CD14-positive monocyte (primary cell): ENCODE measurements at places on chromosomes 16 and 17.

GRCh38 chr17:50055426-50056216 is at the start of gene ITGA3:
TSS of gene ITGA3 (plus strand) at chr17:50056110. CDS start at chr17:50056440, 330 bp downstream.
- peaks cover 57% of the 10 kb centered on the region for H3K27me3 ChIP-seq
- no peaks in the 10 kb centered on the region for H3K36me3 ChIP-seq
- no peak for DNase-seq
- no peak within 1 kb of the TSS for H3K27ac ChIP-seq
- peaks cover 22% of the 10 kb centered on the region for H3K4me1 ChIP-seq
- peak within 1 kb of the TSS; percentile 30 for H3K4me3 ChIP-seq

GRCh38 chr16:87819282-87819681 is 50.0 kb downstream of the SLC7A5 start:
- peaks cover 10% of the 10 kb centered on the region for H3K4me1 ChIP-seq
- DNase-seq, result no peak
- no peaks in the 10 kb centered on the region for H3K36me3 ChIP-seq
- H3K27ac ChIP-seq, result no peak overlapping the region
- no peak overlapping the region for H3K4me3 ChIP-seq

DNA sequence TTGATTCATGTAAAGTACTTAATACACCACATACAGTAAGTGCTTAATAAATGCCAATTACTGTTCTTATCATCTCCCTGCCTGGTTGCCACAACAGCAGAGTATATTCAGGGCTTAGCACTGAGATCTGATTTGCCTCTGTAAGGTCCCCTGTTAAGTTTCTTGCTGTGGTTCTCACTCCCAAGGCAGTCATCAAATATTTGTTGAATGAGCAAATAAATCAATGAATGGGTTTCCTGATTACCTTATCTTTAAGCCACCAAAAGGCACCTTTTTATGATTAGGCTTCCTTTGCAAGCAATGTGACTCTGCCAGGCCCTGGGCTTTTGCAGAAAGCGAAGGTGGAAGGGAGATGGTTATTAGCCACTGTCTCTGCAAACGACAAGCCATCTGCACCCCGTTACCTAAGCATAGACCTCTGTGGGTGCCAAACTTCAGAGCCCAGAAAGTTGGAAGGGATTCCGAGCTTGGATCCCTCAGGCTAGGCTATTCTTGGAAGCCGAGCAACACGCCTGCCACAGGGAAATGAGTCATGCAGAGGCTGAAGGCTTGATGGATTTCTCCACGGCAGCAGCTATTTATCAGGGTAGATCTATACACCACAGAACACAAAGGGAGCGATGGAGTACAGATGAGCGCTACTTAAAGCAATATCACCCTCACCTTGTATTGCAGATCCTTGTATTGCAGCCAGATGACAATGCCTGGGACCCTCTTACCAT is 102.0 kb downstream of the GRIN2A start:
- H3K36me3 ChIP-seq, result no peaks in the 10 kb centered on the region
- H3K27me3 ChIP-seq, result no peaks in the 10 kb centered on the region
- H3K27ac ChIP-seq, result no peak overlapping the region

DNA sequence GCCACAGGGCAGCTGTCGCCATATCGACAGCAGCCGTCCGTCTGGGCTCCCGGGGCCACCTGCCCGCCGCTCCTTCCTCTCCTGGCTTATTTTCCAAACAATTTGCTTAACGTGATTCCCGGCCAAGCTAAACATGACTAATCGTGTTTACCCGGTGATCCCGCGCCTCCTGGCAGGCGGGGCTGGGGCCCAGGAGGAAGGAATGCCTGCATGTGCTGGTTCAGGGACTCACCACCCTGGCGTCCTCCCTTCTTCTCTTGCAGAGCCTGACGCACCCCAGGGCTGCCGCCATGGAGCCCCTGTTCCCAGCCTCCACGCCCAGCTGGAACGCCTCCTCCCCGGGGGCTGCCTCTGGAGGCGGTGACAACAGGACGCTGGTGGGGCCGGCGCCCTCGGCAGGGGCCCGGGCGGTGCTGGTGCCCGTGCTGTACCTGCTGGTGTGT is 6.1 kb downstream of the SSTR5 start:
- no peak overlapping the region for H3K27ac ChIP-seq
- no peaks in the 10 kb centered on the region for H3K36me3 ChIP-seq
- no peak for DNase-seq
- no peak overlapping the region for H3K4me3 ChIP-seq
- H3K27me3 ChIP-seq, result peaks cover 8% of the 10 kb centered on the region
- no peaks in the 10 kb centered on the region for H3K4me1 ChIP-seq

DNA sequence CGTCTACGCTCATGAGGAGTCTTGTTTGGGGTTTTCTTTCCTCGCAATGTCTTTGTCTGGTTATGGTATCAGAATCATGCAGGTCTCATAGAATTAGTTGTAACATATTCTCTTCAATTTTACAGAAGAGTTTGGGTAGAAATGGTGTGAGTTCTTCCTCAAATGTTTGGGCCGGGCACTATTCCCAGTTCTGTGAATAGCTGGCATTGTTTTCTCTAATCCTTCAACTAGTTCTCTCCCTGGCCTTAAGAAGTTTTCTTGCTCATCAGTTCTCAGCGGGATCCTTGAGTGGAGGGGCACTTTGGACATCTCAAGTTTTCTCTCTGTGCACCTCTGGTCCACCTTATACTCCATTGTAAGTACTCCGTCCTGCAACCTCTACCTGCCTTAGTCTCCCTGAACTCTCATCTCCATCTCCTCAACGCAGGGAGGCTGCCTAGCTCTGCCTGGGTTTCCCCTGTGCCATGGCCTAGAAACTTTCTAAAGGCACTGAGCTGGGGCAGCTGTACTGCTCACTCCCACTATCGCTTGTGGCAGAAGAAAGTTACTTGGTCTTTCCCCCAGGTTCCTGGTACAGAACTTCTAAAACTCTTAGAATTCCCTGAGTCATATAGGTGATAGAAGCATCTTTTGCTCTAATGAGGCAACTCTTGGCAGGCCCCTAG is 16.9 kb downstream of the NSMCE1 start:
- no peak overlapping the region for H3K27ac ChIP-seq
- no peak for DNase-seq
- peaks cover 48% of the 10 kb centered on the region for H3K36me3 ChIP-seq
- no peak overlapping the region for H3K4me3 ChIP-seq

DNA sequence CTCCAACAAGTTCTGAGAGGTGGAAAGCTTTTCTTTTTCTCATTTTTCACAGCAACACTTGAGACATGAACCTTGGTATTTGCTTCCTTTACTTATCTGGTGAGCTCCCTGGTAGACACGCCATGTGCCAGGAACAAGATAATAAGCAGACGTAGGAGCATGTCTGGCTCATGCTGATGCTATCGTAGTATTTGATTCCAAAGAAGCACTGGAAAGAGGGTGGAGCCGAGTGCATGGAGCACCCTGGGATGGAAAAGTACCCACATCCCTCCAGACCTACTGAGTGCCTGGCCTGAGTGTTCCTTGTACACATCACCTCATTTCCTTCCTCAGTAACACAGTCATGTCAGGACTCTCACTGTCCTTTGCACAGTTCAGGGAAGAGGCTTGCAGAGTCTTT is 231.0 kb downstream of the CBLN1 start:
- no peak overlapping the region for H3K27ac ChIP-seq
- DNase-seq, result no peak
- no peaks in the 10 kb centered on the region for H3K4me1 ChIP-seq
- H3K36me3 ChIP-seq, result no peaks in the 10 kb centered on the region
- H3K4me3 ChIP-seq, result no peak overlapping the region
